ENCODE measurements at places on chromosomes 7 and 10. TPM values are rescaled to one million over a fixed set of nuclear protein-coding genes. Genes with fewer than 3 reads are reported as not detected.

DNA sequence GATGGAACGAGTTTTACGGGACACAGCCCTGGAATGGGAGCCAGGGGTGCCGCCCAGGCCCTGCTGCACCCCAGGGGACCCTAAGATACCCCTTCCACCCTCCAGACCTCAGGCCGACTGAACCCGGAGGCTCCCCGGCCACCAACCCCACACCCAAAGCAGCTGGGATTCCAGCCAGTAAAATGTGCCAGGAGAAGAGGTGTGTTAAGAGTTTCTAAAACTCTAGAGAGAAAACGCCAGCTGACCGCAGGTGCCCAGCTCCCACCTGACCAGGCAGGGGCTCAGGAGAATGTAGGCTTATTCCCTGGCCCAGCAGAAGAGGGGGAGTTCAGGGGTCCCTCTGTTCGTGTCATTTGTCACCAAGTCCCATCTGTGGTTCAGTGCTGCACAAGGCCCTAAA, 17.5 kb downstream of the NUDT1 start:
- H3K36me3 ChIP-seq: peaks cover 18% of the 10 kb centered on the region
- no peak overlapping the region for H3K27ac ChIP-seq
- no peaks in the 10 kb centered on the region for H3K4me1 ChIP-seq
- H3K27me3 ChIP-seq: no peaks in the 10 kb centered on the region
- H3K4me3 ChIP-seq: no peak overlapping the region
- no peak for DNase-seq

The INHBA gene
- 601 TPM for total RNA-seq

DNA sequence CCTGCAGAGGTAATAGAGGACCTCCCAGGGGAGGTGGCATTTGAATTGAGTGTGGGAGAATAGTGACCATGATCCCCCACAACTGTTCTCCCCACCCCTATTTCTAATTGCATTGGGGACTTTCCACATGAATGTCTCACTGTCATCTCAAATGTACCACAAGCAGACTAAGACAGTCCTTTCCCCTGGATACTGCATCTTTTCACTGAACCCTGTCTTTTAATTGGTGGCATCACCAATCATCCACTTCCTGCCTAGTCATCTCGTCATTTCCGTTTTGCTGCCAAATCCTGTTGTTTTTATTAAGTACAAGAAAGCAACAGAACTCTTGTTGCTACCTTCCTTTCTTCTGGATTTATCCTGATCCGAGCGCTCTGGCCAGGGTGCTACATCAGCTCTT, 120.3 kb downstream of the NRP1 start:
- no peak overlapping the region for H3K4me3 ChIP-seq
- H3K4me1 ChIP-seq: peaks cover 78% of the 10 kb centered on the region
- peak overlapping the region; percentile 97 for H3K27ac ChIP-seq
- no peak for DNase-seq
- peaks cover 24% of the 10 kb centered on the region for H3K36me3 ChIP-seq

- H3K27ac ChIP-seq: no peak overlapping the region
- H3K4me1 ChIP-seq: peaks cover 6% of the 10 kb centered on the region
- no peak for DNase-seq
- H3K27me3 ChIP-seq: no peaks in the 10 kb centered on the region
- H3K36me3 ChIP-seq: no peaks in the 10 kb centered on the region
- H3K4me3 ChIP-seq: no peak overlapping the region
Measured at GRCh38 chr7:115054478-115055065, 132.7 kb downstream of the MDFIC start.

DNA sequence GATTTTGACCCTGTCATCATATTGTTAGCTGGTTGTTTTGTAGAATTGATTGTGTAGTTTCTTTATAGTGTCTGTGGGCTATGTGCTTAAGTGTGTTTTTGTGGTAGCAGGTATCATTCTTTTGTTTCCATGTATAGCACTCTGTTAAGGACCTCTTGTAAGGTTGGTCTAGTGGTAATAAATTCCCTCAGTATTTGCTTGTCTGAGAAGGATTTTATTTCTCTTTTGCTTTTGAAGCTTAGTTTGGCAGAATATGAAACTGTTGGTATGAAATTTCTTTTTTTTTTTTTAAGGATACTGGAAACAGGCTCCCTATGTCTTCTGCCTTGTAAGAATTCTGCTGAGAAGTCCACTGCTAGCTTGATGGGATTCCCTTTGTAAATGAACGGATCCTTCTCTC, 1073.4 kb downstream of the LRMDA start:
- no peak overlapping the region for H3K27ac ChIP-seq
- H3K36me3 ChIP-seq: peaks cover 28% of the 10 kb centered on the region
- no peaks in the 10 kb centered on the region for H3K27me3 ChIP-seq
- H3K4me1 ChIP-seq: peaks cover 16% of the 10 kb centered on the region
- no peak for DNase-seq
- H3K4me3 ChIP-seq: no peak overlapping the region

Measured in chondrocyte (in vitro differentiated cells).